ENCODE measurements at places on chromosomes 6 and 20. TPM values are rescaled to one million over a fixed set of nuclear protein-coding genes. Genes with fewer than 3 reads are reported as not detected.

DNA sequence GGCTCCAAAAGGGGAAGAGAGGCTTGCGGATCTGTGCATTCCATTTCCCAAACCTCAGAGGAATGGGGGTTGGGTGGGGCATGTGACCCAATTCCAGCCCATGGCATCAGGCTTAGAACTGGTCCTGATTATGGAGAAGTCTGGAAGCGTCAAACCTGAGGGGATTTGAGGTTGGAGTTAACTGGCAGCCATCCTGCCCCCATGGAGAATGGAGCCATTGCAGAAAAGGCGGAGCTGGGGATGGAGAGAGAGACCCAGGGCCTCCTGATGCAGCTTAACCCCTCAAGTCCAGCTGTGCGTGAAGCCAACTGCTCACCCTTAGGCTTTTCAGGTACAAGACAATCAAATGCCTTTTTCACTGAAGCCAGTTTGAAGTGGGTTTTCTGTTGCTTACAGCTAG, 9.9 kb upstream of the SDCBP2 start:
- DNase-seq, result no peak

DNA sequence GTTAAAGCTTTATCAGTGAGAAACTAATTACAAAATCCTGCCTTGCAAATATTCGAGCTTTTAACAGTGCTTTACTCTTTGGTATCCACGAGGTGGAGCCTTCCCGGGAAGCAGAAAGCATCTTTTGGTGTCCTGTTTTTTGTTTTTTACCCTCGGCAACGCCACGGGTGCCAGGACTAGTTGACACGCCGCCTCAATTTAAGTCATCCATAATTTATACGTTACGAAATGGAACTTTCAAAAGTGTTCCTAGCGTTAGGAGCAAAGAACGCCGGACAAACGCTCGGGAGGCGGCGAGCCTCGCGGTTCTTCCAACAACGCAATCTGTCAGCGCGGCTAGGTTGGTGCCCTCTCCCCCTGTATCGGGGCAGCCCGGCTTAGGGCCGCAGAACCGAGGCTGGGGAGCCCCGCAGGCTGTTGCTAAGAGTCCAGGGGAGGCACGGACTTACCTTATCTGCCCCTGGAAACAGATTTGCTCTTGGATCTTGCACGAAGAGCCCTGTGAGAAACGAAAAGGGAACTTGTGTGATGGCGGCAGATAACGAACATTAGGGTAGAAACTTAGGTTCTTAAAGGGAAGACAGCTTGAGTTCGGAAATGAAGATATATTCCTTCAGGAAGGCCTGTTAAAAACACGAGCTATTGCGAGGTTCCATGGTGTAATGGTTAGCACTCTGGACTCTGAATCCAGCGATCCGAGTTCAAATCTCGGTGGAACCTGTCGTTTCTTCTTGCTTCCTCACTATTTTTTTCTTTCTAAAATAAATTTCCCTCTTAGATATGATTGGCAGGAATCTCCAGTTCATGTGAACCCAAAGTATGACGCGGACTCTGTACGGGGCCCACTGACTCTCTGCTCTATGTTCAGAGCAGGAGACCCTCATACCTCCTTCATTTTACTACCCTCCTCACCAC, 46.2 kb upstream of the ZNF184 start:
- peak; percentile 81 for DNase-seq

- DNase-seq, result no peak
Observed at GRCh38 chr20:61159957-61160686, 91.9 kb upstream of the CDH4 start.

GRCh38 chr20:17606001-17606400, 36.1 kb downstream of the DSTN start:
- DNase-seq, result no peak

DNA sequence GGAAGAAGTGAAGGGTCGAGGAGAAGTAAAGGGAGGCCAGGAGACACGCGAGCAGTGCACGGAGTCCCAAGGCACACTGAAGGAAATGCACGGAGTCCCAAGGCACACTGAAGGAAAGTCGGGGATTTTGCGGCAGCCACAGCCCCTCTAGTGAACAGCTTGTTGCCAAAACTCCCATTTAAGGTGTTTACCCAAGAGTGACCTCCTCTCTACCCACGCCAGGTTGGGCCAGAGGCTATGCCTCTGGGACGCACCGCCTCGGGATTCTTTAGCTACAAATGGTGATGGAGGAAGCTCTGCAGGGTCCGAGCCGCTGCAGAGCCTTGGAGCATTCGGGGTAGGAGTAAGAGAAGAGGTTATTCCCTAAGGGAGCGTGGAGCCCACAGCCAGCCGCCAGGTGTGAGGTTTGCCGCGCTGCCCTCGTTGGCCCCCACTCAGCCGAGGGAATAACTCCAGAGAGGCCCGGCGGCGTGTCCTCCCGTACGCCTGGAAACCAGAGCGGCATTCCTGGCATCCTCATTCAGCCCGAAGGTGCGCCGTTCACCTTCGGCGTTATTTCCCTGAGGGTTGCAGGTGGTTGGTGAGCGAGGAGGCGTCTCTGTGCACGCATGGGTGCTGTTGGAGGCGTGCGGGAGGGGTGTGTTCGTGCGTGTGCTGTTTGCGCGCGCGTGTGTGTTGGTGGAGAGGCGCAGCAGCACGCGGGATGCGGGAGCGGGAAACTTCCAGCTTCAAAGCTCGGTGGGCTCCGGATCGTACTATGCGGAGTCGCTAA, 3.4 kb upstream of the MAFB start:
- DNase-seq, result no peak

GRCh38 chr6:12012558-12013306, 620 bp downstream of the HIVEP1 start:
- peak; percentile 78 for DNase-seq

GRCh38 chr20:58877050-58877975, 24.8 kb downstream of the GNAS start:
- no peak for DNase-seq

DNA sequence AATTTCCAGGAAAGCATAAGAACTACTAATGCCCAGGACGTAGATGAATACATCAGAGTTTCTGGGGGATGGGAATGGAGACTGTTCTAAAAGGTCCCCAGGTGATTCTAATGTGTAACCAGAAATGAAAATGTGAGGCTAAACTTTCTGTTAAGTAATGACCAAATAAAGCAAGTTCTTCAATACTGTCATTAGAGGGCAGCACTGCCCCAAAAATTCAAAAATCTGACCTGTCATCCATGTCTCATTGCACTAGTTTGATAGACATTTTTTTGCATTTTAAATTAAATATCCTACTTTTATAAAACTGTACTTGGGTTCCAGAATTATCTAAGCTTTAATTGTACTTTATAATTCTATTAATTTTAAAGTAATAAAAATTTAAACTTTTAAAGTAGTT, 94.9 kb downstream of the RFX6 start:
- DNase-seq, result peak; percentile 47

DNA sequence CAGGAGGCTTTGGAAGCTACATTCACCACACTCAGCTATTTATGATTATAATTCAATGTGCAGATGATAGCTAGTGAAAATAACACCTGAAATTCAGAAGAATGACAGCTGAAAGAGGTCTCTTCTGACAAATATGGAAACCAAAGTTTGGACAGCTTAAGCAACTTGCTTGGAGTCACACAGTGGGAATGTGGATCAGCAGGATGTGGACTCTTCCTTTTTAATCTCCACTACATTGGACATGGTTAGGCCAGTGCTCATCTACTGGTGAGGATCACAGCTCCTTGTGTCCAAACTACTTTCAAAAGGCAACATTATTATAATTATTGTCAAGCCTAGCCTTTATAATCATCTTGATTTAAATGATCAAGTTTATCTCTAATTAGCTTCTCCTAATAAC, 10.4 kb downstream of the TRAPPC3L start:
- no peak for DNase-seq

DNA sequence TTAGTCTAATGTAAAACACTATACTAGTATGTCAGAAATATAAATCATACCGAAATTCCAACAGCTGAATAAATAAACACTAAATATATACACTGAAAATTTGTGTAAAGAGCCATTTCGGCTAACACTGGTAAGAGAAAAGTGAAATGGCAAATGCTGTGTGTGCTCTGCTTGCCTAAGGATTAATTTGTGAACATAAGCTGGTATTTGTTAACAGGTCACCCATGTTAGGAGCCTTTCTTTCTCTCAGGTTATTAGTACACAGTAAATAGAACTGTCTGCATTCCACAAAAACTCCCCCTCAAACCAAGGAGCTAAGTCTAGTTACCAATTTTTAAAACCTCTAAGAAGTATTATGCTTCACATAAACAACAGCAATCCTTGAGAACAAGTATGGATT, 27.0 kb downstream of the ELOVL5 start:
- DNase-seq, result no peak

GRCh38 chr6:161847628-161848027, 573.8 kb upstream of the AGPAT4 start:
- DNase-seq, result no peak

DNA sequence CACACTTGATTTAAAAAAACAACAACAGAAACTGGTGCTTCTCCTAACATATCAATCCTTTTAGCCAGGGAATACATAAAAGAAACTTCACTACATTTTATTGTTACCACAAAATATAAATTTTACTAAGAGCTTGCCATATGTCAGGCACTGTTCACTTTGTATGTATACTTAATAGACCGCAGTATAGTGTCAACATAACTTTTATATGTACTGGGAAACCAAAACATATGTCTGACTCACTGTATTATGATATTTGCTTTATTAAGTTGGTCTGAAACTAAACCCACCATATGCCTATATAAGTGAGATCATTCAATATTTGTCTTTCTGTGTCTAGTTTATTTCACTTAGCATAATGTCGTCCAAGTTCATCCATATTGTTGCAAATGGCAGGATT, 108.4 kb downstream of the KLHL32 start:
- no peak for DNase-seq

GRCh38 chr6:106790935-106791334, 161.6 kb downstream of the QRSL1 start:
- DNase-seq, result no peak

DNA sequence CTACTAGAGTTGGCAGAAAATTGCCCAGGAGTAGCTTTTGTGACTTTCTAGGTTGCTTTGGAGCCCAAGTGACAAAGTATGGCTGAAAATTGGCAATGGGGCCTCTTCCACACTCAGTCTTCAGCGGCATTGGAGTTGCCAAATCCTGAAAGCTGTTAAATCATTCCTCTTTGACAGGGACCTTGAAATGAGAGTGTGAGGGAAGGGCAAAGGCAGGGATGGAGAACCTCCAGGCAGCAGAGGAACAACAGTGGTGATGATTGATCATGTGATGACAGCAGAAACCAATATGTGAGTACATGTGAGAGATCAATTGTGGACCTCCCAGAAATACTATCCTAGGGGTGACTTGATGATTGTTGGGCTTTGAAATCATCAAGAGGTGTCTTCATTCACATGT, 393.9 kb downstream of the KIF16B start:
- no peak for DNase-seq

- DNase-seq, result no peak
Observed at GRCh38 chr20:45970646-45971424, 1.2 kb downstream of the ZNF335 start.

ZNF831 gene
- 0.15 TPM for polyA plus RNA-seq

DACT2 gene
- polyA plus RNA-seq, result 19.3 TPM

CEP85L gene
- polyA plus RNA-seq, result 8.9 TPM

DOK5 gene
- 9.7 TPM for polyA plus RNA-seq

ANGPT4 gene
- polyA plus RNA-seq, result 0.22 TPM

TRAPPC3L gene
- polyA plus RNA-seq, result 0.53 TPM

ANKS1A gene
- 42.0 TPM for polyA plus RNA-seq

POPDC3 gene
- 0.27 TPM for polyA plus RNA-seq
